ENCODE measurements at places on chromosomes 5 and 9.

- no peak for DNase-seq
Measured at GRCh38 chr5:40497573-40497972, 182.1 kb upstream of the PTGER4 start.

- no peak for DNase-seq
Measured at GRCh38 chr9:77809552-77809951, 161.4 kb upstream of the GNA14 start.

GRCh38 chr9:135962696-135963307 is 1.6 kb upstream of the UBAC1 start:
- no peak for DNase-seq

GRCh38 chr5:124451721-124452383 is 294.6 kb downstream of the ZNF608 start:
- no peak for DNase-seq

DNA sequence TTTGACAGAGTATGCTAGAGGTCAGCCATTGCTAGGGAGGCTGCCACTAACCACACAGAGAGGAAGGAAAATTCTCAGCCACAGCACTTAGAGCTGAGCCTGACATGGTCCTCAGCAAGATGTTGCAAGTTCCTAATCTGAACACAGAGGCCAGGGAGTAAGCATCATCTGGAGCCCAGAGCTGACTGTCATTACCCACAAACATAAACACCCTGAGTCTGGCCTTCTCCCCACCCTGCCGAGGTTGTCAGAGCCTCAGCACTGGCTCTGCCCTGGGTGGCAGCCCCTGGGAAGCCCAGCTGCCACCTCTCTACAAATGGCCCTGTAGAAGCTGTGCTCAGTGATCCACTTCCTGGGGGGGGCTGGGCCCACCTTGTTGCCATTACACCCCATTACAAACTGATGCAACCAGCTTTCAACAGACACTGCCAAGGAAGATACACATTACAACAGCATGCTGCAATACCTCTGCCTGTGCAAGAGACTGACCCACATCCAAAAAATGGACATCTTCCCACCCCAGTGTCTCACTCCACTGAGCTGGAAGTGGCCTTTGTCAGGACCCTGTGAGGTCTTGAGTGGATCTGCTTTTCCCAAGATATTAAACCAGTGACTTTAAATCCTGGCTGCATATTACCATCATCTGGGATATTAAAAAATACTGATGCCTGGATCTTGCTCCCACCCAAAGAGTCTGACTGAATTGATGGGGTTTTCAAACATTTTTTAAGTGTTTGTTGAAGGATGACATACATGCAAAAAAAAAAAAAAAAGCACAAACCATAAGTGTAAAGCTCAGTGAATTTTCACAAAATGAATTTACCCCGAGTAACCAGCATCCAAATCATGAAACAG is 33.0 kb downstream of the IRF1 start:
- DNase-seq = no peak

GRCh38 chr5:56561455-56561854 is 253.9 kb upstream of the MAP3K1 start:
- DNase-seq = no peak

Data from retina (tissue), 1 donor.